ENCODE measurements at places on chromosomes 3 and 15.

DNA sequence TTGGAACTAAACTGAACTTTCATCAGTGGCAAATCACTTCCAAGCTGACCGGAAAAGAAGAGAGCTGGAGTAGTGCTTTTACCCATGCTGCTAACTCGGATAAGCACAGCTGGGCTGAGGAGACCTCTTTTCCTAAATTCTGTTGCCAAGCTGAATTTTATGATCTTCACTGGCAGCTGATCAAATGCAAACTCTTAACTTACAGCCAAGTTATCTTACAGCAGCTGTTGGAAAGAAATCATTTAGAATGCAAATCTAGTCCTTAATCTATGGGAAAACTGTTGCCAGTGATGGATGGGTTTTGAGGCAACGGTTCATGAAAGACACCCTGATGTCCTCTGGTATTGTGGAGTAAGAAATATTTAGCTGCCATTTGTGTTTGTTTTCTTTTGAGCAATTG, 216.5 kb downstream of the ZNF385D start:
- no peak for DNase-seq

- DNase-seq, result no peak
Measured at GRCh38 chr3:14520967-14521366, 19.2 kb downstream of the GRIP2 start.

GRCh38 chr3:59555593-59556315, 505.9 kb upstream of the CFAP20DC start:
- no peak for DNase-seq

- DNase-seq, result peak; percentile 59
Measured at GRCh38 chr3:59609657-59610348, 560.0 kb upstream of the CFAP20DC start.

DNA sequence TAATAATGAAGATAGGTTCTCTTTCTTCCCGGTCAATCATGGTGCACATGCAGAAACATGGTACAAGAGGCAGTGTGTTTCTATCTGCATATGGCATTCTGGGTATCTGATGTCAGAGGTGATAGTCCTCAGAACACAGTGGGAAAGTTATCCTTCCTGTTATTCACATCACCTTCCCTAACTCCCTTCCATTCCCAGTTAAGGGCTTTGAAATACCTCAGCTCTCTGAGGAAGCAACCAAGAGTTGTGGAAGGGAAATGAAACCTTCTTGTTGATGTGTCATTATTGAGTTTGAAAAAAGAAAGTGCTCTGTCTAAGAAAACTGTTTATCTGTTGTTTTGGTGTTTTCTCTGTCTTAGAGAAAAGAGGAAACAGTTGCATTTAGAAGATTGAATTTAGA, 21.9 kb upstream of the P2RY13 start:
- no peak for DNase-seq

DNA sequence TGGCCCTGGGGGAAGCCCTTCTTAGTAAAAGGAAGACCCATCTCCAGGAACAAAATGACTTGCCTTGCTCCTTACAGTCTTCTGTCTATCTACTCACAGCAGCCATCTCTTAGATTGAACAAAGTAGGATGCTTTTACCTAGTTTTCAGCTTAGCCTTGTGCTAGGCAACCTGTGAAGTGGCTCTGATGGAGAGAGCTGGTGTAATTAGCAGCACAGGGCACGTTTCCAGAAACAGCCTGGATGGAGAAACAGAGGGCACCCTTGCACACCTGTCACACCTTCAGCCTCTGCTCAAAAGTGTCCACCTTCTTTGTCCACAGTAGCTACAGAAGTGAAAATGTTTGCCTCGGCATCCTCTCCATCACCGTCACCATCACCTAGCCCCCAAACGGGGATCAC, 292.9 kb downstream of the RORA start:
- DNase-seq, result no peak

DNA sequence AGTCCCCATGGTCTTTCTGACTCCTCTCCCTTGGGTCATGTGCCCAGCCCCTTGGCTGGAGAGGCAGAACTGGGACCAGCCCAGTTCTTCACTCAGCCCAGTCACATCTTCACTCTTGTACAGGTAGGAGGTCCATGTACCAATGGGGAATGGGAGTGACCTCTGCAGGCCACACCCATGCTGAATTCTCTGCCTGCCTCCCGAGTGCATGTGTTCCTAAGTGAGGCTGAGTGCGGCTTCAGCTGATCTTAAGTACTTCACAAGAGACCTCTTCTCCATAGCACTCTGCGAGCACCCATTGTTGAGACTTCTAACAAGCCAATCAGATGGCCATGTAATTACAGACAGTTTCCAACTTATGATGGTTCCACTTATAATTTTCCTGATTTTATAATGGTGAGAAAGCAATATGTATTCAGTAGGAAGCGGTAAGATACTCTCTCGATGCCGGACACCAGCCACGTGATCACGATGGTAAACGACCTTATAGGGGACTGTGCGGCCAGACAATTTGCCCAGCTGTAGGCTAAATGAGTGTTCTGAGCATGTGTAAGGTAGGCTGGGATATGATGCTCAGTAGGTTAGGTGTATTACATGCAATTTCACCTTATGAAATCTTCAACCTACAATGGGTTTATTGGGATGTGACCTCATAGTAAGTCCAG, 112.1 kb downstream of the KLF13 start:
- DNase-seq, result no peak

DNA sequence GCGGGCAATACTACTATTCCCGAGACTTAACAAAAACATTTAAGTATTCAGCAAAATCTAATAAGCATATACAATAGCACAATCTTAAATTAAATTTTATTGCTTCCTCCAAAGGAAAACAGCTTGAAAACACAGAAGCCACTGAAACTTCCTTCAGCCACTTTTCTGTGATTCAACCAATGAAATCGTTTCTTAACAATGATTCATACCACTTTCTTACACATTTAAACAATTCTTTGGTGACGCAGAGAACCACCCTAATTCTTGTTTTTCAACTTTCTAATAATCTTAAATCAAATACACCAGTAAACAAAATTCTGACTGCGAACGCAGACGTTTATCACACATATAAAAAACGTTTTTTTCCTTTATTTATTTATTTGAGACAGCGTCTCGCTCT, 4.1 kb downstream of the TJP1 start:
- DNase-seq, result no peak

DNA sequence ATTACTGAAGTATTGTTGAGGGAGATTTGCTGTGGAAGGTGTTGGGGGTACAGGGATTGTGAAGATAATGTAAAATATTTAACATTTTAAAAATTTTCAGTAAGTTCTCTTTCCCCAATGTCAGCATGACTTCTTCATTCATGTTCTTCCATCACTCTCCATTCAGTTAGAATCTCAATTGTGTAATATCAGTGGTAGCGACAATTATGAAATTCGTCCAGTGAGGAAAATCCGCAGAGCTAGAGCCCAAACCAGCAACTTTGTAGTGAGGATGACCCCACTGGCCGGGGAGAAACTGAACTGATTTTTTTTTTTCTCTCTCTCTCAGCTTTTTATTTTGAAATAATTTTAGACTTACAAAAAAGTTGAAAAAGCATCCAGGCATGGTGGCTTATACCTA, 171.7 kb downstream of the PGPEP1L start:
- DNase-seq, result no peak

- DNase-seq, result no peak
Measured at GRCh38 chr3:71415681-71416122, 167.8 kb downstream of the FOXP1 start.

DNA sequence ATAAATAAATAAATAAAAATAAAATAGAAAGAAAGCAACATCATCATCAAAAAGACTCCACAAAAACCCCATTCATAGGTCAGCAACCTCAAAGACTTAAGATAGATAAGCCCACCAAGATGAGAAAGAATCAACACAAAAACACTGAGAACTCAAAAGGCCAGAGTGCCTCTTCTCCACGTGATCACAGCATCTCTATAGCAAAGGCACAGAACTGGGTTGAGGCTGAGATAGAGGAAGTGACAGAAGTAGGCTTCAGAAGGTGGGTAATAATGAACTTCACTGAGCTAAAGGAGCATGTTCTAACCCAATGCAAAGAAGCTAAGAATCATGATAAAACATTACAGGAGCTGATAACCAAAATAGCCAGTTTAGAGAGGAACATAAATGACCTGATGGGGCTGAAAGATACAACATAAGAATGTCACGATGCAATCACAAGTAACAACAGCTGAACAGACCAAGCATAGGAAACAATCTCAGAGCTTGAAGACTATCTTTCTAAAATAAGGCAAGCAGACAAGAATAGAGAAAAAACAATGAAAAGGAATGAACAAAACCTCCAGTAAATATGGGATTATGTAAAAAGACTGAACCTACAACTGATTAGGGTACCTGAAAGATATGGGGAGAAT, 26.4 kb downstream of the GNB5 start:
- DNase-seq, result no peak

DNA sequence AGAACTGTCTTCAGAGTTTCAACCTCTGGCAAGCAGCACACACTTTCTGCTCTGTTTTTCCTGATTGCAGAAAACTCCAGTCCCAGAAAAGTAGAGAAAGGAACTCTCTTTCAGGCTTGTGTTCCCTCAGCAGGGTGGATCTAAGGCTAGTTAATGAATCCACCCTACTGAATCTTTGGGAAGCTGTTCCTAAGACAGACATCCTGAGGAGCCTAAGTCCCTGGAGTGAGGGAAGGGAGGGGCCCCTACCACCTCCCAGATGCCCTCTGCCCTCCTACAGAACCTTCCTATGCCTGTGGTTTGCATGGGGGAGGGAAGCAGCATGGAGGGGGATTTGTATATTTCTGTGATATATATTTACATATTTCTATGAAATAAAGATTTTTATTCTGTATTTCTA, 124.4 kb downstream of the ANO10 start:
- DNase-seq, result no peak

GRCh38 chr3:140715035-140715434, 37.2 kb downstream of the TRIM42 start:
- no peak for DNase-seq

DNA sequence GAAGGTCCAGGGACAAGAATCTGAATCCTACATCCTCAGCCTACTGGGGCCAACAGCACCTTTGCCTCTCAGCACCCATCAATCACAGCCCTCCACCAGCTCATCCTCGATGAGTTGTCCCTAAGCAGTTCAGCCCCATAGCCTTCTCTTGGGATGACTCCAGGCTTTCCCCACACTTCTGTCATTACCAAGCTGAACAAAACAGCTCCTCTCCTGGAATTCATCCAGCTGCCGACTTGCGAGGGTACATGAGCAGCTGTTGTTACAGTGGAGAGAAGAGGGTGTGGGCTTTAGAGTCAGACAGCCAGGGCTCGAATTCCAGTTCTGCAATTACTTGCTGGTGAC, 69.0 kb upstream of the THBS1 start:
- no peak for DNase-seq

DNA sequence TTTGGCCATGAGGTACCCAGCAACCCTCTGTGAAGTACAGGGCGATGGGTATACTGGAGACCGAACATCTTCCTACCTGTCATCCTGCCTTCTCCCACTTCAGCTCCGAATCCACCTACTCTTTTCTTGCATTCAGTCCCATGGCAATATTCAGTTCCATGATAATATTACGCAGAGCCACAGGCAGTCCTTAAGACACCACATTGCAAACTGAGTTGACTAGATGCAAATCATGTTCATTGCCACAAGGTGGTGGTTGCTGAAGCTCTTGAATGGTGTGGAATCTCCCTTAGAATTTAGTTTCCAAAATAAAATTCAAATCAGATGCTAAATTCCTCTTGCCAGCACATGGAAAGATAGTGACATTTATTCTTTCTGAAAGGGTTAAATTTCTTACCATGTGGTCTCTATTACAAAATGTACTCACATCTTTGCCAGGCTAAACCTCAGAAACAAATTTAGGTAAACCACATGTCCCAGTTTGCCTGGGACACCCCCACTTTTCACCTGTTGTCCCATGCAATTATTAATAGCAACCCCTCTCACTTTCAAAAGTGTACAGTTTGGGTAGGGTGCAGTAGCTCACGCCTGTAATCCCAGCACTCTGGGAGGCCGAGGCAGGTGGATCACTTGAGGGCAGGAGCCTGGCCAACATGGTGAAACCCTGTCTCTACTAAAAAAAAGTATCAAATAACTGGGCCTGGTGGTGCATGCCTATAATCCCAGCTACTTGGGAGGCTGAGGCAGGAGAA, 1.7 kb upstream of the NME9 start:
- DNase-seq, result no peak
